T1000 (cell line): ENCODE measurements at places on chromosomes 4 and X.
A peak's percentile ranks its signal among the peaks of the same experiment; 100 is the strongest.

- peak; percentile 95 for DNase-seq
These were observed 6.2 kb downstream of the TXK start for GRCh38 chr4:48127682-48128404.

DNA sequence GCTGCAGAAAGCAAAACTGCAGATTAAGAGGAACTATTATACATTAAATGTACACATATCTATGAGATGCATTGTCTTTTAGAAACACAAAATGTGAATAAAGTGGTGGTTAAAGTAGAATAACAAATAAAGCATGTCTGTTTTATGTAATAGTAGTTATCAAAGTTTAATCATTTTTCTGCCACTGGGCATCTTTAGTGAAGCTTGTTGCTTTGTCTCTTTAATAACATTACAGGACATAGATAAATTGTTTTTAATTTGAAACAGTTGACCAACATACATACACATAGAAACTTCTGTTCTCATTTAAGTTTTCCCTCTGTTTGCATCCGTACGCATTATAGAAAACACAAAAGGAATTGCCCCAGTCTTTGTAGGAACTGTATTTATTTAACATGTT, 1700.0 kb upstream of the ADGRL3 start:
- DNase-seq, result no peak

DNA sequence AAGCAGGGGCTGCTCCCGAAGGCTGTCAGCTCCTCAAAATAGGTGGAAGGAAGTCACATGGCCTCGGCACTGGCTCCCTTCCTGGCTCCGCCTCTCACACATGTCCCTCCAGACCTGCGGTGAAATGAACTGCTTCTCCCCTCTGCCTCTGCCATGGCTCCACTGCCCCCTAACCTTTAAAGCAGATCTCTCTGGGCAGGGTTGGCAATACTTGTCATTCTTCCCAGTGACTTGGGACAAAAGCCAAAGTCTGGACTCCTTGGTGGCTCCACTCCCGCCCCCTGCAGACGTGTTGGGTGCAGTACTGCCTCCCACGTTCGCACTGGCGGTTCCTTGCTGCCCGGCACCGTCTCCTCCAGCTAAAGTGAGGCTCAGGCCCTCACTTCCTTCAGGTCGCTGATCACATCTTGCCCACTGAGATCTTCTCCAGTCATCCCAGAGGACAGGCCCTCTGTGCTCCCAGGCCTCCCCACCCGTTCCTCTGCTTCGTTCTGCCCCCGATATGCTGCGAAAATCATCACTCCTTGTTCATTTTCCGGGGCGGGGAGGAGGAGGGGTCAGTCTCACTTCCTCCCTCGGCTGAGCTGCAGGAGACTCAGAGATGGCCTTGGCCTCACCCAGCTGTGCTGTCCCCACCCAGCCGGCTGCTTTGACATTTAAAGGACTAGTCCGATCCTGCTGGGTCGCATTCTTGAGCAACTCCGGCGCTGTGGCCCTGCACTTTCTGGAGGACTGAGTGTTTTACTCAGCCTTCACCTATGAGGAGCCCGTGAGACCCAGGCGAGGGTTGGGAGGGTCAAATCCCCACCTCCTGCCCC, 97.4 kb downstream of the PHKA2 start:
- no peak for DNase-seq

DNA sequence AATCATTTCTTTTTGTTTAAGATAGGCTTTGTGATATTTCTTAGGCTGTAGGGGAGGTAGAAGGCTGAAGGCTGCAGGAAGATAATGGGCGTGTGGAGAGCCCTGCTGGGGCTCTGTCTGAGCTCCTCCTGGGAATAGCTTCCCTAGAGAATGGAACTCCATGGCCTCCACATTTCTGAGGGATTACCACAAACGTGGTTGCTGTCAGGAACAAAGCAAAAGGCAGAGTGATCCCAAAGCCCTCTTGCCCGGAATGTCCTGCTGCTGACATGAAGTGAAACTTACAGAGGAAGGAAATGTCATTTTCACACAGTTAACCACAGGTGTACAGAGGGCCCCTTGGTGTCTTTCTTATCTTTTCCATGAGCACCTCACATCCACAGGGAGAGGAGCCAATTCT, 89.3 kb downstream of the DDIT4L start:
- DNase-seq, result no peak

GRCh38 chrX:475926-476723, 89.4 kb upstream of the PPP2R3B start:
- DNase-seq, result no peak

GRCh38 chr4:335515-335914, 2.1 kb upstream of the ZNF141 start:
- no peak for DNase-seq

GRCh38 chr4:173168396-173169177, at the start of gene GALNT7:
Gene GALNT7 (plus strand): TSS chr4:173168811. CDS start chr4:173168836, 25 bp downstream.
- peak; percentile 15 for DNase-seq

GRCh38 chrX:17632942-17633341, 104.4 kb upstream of the SCML1 start:
- DNase-seq, result no peak

GRCh38 chr4:99816545-99817308, at the start of gene DAPP1:
Gene DAPP1 (plus strand): TSS chr4:99816827. CDS start chr4:99816914, 87 bp downstream.
- DNase-seq, result no peak

DNA sequence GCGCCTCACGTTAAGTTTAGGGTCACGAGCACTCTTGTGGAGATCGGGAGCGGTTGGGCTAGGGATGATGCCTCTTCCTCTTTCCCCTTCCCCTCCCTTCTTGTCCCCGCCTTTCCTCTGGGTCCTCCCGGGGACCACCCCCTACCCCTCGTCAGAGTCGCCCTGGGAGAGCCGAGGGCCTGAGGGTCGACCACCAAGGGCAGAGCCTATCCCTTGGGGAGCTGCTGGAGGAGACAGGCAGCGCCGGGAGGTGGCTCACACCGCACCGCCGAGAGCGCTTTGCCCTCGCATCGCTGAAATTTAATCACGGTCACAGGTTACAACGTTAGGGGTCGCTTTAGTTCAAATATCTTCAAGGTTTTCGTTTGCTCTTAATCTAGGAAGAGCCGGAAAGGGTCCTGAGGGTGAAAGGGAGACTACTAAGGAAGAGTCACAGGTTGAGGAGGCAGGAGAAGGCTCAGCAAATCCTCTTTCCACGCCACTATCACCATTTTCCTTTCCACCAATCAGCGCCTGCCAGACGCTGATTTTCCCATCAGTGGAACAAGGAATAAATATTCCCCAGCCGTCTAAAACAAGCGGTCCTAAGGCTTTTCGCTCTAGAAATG, 528 bp upstream of the SNCA start:
- peak; percentile 15 for DNase-seq

DNA sequence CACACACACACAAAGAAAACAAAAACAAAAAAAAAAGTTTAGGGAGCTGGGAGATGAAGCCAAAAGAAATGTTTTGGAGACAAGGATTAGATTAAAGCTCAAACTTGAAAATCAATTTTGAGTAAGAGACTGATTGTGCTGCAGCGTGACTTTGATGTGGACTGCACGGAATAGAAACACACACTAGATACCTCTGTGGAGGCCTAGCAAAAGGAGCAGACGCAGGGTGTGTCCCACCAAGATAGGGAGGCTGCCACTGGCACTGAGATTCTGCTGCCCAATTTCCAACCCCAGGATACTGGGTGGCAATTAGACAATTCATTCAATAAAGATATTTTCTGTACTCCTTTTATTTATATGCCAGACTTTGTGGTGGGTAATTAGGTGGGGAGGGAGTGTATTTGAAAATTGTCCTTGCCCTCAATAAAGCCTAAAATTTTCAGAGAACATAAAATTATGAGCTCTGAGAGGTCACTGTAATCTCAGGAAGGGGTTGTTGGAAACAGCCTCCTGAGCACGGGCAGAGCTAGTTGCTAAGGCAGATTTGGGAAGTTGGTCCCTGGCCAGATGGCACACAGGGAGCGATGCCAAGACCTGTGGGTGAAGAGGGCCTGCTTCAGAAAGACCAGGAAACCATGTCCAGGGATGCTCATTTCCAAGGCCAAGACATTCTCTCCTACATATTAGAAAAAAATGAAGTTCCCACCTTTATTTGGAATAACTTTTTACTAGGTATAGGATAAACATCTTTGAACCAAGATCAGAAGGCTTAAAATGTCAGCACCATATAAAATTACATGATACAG, 1.9 kb upstream of the PPP3CA start:
- no peak for DNase-seq

- DNase-seq, result no peak
These were observed 207.3 kb upstream of the MAGEB2 start for GRCh38 chrX:30008031-30008430.

DNA sequence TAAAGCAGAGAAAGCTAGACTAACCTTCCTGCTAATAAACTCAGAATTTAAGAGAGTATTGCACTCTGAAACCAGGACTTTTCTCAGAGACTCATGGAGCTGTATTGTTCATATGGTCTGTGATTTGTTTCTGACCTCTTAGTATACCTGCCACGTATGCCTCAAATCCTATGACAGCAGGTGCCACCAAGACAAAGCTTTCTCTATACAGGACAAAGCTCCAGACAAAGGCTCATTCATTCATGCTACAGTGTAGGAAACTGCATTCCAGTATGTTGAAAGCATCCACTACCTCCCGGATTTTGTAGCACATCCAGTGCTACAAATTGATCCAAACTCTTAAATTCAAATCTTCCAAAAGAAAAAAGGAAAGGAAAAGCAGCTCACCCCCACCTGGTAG, 178.3 kb downstream of the CHIC2 start:
- DNase-seq, result no peak
